ENCODE measurements at places on chromosomes 11 and 22. TPM values are rescaled to one million over a fixed set of nuclear protein-coding genes. Genes with fewer than 3 reads are reported as not detected.

DNA sequence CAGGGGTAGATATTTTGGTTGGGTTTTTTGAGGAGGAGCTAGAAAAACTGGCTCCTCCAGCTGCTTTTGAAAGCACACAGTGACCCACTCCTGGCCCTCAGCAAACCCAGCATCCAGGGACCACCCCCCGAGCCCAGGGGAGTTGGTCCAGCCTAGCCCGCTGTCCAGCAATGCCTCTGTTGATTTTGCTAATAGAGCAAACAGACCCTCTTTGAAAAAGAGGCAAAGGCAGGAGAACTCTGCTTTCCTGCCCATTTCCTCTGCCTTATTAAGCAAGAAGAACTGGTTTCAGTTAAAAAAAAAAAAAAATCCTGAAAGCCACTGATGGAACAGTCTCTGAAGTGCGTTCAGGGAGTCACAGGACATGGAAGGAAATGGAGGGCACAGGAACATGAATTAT is 25.3 kb downstream of the ABTB2 start:
- H3K36me3 ChIP-seq = no peaks in the 10 kb centered on the region
- no peak overlapping the region for H3K4me3 ChIP-seq
- no peaks in the 10 kb centered on the region for H3K4me1 ChIP-seq
- no peak for DNase-seq
- H3K27me3 ChIP-seq = no peaks in the 10 kb centered on the region

GRCh38 chr22:23713696-23714595 is 23.1 kb downstream of the RGL4 start:
- H3K27me3 ChIP-seq = no peaks in the 10 kb centered on the region
- H3K27ac ChIP-seq = no peak overlapping the region
- no peaks in the 10 kb centered on the region for H3K36me3 ChIP-seq

DNA sequence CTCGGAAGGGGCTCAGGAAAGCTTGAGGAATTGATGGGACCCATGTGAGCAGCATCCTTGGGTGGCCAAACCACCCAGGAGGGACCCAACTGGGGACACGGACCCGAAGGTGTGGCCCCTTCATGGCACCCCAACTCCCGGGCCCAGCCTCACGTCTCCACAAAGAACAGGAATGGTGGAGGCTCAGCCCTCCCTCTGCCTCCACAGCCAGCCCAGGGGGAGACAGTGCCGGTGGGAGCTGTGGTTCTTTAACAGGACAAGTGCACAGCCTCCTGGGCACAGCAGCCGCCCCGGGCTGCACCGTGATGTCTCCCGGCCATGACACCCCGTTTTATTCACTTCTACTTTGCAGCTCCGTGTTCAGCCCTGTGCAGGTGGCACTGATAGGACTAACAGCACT is 587.2 kb downstream of the BRD1 start:
- DNase-seq = no peak
- H3K27ac ChIP-seq = no peak overlapping the region
- H3K36me3 ChIP-seq = no peaks in the 10 kb centered on the region
- no peaks in the 10 kb centered on the region for H3K27me3 ChIP-seq
- H3K4me3 ChIP-seq = no peak overlapping the region
- H3K4me1 ChIP-seq = no peaks in the 10 kb centered on the region

Gene MS4A3
- not detected for total RNA-seq

- H3K27me3 ChIP-seq = no peaks in the 10 kb centered on the region
- no peaks in the 10 kb centered on the region for H3K4me1 ChIP-seq
- DNase-seq = no peak
- H3K4me3 ChIP-seq = no peak overlapping the region
These were observed 6.1 kb downstream of the ZNF74 start for GRCh38 chr22:20399866-20400605.

Gene SCT
- not detected for total RNA-seq

DNA sequence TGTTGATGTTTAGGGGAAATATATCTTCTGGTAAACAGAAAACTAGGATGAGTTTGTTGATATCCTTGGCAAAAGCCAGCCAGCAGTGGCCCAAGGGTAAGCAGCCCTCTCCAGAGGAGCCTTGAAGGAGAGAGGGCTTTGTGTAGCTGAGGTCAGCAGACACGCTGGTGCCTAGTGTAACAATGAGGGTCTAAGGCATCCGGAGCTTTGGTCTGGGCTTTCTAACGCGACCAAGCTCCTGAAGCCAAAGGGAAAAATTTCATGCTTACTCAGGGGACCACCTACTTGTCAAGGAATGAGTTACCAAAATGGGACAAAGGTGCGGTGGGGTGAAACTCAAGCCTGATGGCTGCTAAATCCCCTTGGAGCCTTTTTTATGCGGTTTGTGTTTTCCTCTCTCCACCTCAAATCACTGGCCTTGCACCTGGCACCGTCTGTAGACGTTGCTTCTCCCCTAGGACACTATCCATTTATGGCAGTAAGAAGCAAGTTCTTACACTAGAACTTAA is 134.9 kb downstream of the DBX1 start:
- H3K4me3 ChIP-seq = no peak overlapping the region
- peaks cover 3% of the 10 kb centered on the region for H3K27me3 ChIP-seq
- H3K36me3 ChIP-seq = no peaks in the 10 kb centered on the region
- H3K27ac ChIP-seq = no peak overlapping the region
- DNase-seq = no peak
- no peaks in the 10 kb centered on the region for H3K4me1 ChIP-seq

All from adrenal gland (tissue), 19 donors.